Regular cardiac myocyte (primary cell): ENCODE measurements at places on chromosomes 1 and 21. TPM values are rescaled to one million over a fixed set of nuclear protein-coding genes. Genes with fewer than 3 reads are reported as not detected.

The HTR1D gene
- total RNA-seq = not detected in 2 replicates

The RASSF5 gene
- total RNA-seq = 0.38 and 2.5 TPM in 2 replicates

The CFHR2 gene
- total RNA-seq = not detected in 2 replicates

The PLA2G2C gene
- not detected in 2 replicates for total RNA-seq

The SYT11 gene
- total RNA-seq = 46.0 and 59.5 TPM in 2 replicates

The KRTAP21-2 gene
- total RNA-seq = not detected in 2 replicates

The BEND5 gene
- total RNA-seq = under 0.01 and 0.28 TPM in 2 replicates

The FLG2 gene
- total RNA-seq = not detected in 2 replicates

The ELF3 gene
- total RNA-seq = 0.77 and 2.5 TPM in 2 replicates

The FCAMR gene
- under 0.01 TPM in 1 of 2 replicates, not detected in the other for total RNA-seq

The ST6GALNAC5 gene
- 0.58 and 2.5 TPM in 2 replicates for total RNA-seq

The AMY2A gene
- total RNA-seq = not detected in 2 replicates

The KRTAP13-2 gene
- not detected in 2 replicates for total RNA-seq
